ENCODE measurements at places on chromosomes 4 and X.

GRCh38 chr4:1021386-1022050 is 10.1 kb downstream of the FGFRL1 start:
- H3K4me3 ChIP-seq = no peak overlapping the region
- peaks cover 10% of the 10 kb centered on the region for H3K36me3 ChIP-seq
- H3K27me3 ChIP-seq = no peaks in the 10 kb centered on the region
- H3K4me1 ChIP-seq = peaks cover 39% of the 10 kb centered on the region

DNA sequence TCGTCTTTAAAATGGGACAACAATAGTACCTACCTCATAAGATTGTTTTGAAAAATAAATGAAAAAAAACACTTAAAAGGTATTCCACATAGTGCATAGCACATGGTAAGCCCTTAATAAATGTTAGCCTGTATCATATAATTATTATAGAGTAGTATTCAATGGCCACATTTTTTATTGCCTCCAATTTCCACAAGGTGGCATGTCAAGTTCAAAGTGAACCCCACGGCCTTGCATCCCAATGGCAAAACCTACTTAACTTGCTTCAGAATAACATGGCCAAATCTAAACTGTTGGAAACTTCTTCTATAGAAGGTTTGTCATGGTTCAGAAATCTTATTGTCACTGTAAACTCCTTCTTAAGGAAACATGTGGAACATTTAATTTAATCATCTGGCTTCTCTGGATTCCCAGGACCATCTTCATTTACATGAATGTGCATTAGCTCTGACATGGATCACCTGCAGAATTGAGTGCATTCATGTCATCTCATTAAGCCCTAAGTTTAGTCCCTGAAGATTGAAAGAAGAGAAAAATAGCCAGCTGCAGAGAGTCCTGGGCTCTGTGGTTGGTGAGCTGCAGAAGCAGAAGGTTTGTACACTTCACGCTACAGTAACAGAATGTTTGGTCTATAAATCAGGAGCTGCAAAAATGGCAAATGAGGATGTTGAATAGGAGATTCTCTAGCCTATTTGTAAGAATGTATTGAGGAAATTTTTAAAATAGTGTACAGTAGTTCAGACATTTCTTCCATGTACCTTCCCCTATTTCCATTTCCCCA is 61.0 kb downstream of the ANXA3 start:
- H3K27ac ChIP-seq = peak overlapping the region; percentile 74
- H3K4me1 ChIP-seq = peaks cover 60% of the 10 kb centered on the region
- H3K27me3 ChIP-seq = no peaks in the 10 kb centered on the region
- no peak overlapping the region for H3K4me3 ChIP-seq

GRCh38 chr4:95524184-95524583 is 24.6 kb downstream of the UNC5C start:
- no peaks in the 10 kb centered on the region for H3K4me1 ChIP-seq
- no peaks in the 10 kb centered on the region for H3K36me3 ChIP-seq
- H3K4me3 ChIP-seq = no peak overlapping the region
- ATAC-seq = no peak

- no peaks in the 10 kb centered on the region for H3K4me1 ChIP-seq
- no peaks in the 10 kb centered on the region for H3K36me3 ChIP-seq
- no peak for ATAC-seq
- H3K27ac ChIP-seq = no peak overlapping the region
- H3K27me3 ChIP-seq = no peaks in the 10 kb centered on the region
These were observed 34.1 kb upstream of the IL1RAPL1 start for GRCh38 chrX:28552882-28553829.

DNA sequence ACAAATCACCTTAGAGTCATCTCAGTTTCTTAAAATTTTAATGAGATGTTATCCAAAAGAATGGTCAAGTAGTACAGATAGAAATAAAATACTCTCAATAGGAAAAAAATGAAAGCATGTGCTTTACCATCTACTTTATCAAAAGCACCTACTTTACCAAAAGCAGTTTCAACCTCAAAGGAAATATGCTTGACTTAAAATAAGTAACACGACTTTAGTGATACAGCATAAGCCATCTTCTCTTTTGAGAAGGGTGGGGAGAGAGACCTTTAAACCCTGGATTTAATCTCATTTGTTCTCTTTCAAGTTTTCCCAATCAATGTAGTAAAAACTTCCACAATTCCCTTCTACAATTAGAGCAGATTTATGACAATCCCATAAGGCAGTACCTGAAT is 26.5 kb downstream of the OTUD4 start:
- H3K4me1 ChIP-seq = peaks cover 7% of the 10 kb centered on the region
- peaks cover 52% of the 10 kb centered on the region for H3K36me3 ChIP-seq
- H3K27ac ChIP-seq = peak overlapping the region; percentile 73
- no peak overlapping the region for H3K4me3 ChIP-seq

DNA sequence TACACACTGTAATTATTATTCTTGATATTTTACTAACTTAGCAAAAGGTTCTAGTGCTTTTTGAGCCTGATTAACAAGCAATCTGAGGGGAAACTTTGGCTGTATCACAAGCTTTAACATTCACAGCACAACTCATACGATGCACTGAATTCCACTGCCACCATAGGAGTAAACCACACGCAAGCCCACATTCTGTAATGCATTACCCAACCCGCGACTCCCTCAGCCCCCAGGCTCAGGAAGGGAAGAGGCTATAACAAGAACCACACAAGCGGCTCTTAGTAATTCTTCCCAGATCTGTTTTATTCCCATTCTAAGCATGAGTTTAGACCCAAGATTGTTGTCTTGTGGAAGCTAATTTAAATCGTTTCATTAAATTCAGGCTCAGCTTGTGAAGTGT is 138.5 kb upstream of the TBL1X start:
- H3K27me3 ChIP-seq = no peaks in the 10 kb centered on the region
- H3K4me1 ChIP-seq = no peaks in the 10 kb centered on the region
- H3K36me3 ChIP-seq = no peaks in the 10 kb centered on the region
- no peak overlapping the region for H3K4me3 ChIP-seq

GRCh38 chrX:21735768-21736127 is 22.2 kb downstream of the SMPX start:
- H3K4me3 ChIP-seq = no peak overlapping the region
- H3K27ac ChIP-seq = no peak overlapping the region
- no peaks in the 10 kb centered on the region for H3K4me1 ChIP-seq

GRCh38 chr4:118973295-118973694 is 84.6 kb downstream of the SYNPO2 start:
- no peak overlapping the region for H3K4me3 ChIP-seq
- H3K36me3 ChIP-seq = peaks cover 4% of the 10 kb centered on the region
- H3K27me3 ChIP-seq = no peaks in the 10 kb centered on the region
- H3K27ac ChIP-seq = no peak overlapping the region

DNA sequence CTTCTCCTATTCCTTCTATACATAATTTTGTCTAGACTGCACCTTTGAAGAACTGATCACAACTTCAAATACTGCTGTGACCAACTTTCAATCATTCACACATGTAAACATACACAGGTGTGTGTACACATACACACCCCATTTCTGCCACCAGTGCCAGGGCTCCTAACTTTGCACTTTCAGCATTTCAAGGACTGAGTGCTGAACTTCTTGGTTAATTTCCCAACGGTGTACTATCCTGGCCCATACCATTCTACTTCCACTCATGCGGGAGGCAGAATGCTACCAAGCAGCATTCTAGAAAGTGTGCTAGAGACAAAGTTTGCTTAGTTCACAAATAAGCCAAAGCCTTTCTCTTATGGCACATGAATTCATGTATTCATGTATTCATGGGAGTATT is 51.2 kb downstream of the RPGR start:
- peak overlapping the region; percentile 34 for H3K27ac ChIP-seq
- H3K4me3 ChIP-seq = no peak overlapping the region
- H3K27me3 ChIP-seq = no peaks in the 10 kb centered on the region
- no peaks in the 10 kb centered on the region for H3K36me3 ChIP-seq

- peaks cover 9% of the 10 kb centered on the region for H3K36me3 ChIP-seq
- H3K4me3 ChIP-seq = no peak overlapping the region
- no peak for ATAC-seq
- peaks cover 11% of the 10 kb centered on the region for H3K4me1 ChIP-seq
- H3K27me3 ChIP-seq = peaks cover 42% of the 10 kb centered on the region
These were observed 52.7 kb downstream of the HTT-AS start for GRCh38 chr4:3021627-3022026.

- H3K4me1 ChIP-seq = no peaks in the 10 kb centered on the region
- H3K4me3 ChIP-seq = no peak overlapping the region
- H3K27ac ChIP-seq = no peak overlapping the region
- no peaks in the 10 kb centered on the region for H3K27me3 ChIP-seq
- ATAC-seq = no peak
These were observed 176.5 kb upstream of the DKK2 start for GRCh38 chr4:107212565-107212964.

DNA sequence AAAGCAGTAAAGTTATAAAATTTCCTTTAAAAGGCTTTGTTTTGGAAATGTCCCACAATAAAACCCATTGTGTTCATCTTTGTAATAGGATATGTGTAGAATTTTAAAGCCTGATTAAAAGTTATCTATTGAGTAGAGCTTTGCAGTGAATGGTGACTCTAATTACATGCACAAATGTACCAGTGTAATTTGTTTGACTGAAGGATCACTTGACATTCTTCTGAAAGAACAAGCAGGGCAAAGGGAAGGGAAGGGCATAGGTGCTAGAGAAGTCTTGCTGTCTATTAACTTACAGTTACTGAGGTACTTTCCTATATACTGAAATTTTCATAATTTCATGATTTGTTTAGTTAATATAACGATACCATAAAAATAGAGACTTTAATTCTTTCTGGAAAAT is 70.8 kb downstream of the STIM2 start:
- H3K27ac ChIP-seq = peak overlapping the region; percentile 52
- no peak overlapping the region for H3K4me3 ChIP-seq
- H3K27me3 ChIP-seq = no peaks in the 10 kb centered on the region
- H3K4me1 ChIP-seq = peaks cover 35% of the 10 kb centered on the region
- no peak for ATAC-seq
- peaks cover 6% of the 10 kb centered on the region for H3K36me3 ChIP-seq

DNA sequence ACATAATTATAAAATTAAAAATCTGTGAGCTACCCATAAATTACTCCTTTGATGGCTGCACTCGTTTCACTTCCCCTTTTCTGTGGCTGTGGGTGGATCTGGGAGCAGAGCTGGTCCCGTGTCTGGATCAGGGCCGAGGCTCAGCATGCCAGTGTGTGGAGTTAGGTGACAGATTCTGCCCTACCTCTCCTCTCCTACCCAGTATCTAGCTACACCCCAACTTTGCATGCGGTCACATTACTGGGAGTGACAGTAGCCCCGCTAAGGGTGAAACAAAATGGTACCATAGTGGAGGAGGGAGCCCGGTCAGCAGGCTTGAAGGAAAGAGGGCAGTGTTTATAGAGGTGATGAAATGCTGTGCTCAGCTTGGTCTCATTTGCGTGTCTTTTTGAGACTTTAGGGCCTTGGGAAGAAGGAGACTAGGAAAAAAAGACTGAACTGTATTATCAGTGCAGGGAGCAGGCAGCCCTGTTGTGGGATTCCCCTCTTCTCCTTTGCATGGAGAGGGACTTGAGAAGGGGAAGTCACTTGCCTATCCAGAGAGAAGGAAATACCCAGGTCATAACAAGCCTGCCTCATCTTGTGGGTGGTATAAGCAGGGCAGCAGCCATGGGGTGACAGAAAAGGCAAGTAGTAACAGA is 48.4 kb downstream of the ARHGAP10 start:
- H3K36me3 ChIP-seq = no peaks in the 10 kb centered on the region
- peaks cover 12% of the 10 kb centered on the region for H3K4me1 ChIP-seq
- H3K27ac ChIP-seq = no peak overlapping the region

- H3K36me3 ChIP-seq = no peaks in the 10 kb centered on the region
- peaks cover 17% of the 10 kb centered on the region for H3K27me3 ChIP-seq
- no peak for ATAC-seq
- no peak overlapping the region for H3K27ac ChIP-seq
These were observed 23.2 kb upstream of the SORCS2 start for GRCh38 chr4:7169134-7169533.

GRCh38 chrX:5113128-5113527 is 1115.5 kb downstream of the NLGN4X start:
- H3K27me3 ChIP-seq = no peaks in the 10 kb centered on the region
- no peaks in the 10 kb centered on the region for H3K4me1 ChIP-seq
- no peak overlapping the region for H3K27ac ChIP-seq
- H3K36me3 ChIP-seq = no peaks in the 10 kb centered on the region
- no peak for ATAC-seq
- no peak overlapping the region for H3K4me3 ChIP-seq

GRCh38 chr4:41299486-41299885 is 42.8 kb downstream of the UCHL1 start:
- peaks cover 8% of the 10 kb centered on the region for H3K27me3 ChIP-seq
- H3K27ac ChIP-seq = no peak overlapping the region
- ATAC-seq = no peak
- no peaks in the 10 kb centered on the region for H3K36me3 ChIP-seq
- no peak overlapping the region for H3K4me3 ChIP-seq

DNA sequence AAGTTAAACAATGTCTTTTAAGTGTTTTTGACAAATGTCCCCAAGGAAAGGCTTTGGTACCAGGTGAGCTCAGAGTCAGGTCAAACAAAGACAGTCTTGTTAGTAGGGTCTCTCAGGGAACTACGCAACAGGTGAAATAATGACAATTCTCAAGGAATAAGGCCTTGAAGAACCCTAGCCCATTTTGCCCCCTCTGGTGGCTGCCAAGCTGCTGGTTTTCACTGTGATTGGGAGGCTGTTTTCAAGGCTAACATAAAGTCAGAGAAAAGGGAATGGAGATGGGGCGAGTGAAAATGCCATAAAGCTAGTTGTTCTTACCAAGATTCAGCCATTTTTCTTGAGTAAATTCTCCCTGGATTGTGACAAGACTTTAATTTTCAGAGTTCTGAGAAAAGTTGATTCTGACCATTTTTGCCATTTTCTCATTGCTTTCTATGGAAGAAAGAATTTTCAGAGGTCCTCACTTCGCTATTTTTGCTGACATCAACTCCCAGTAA is 58.7 kb downstream of the RWDD4 start:
- ATAC-seq = no peak
- H3K36me3 ChIP-seq = no peaks in the 10 kb centered on the region
- H3K27ac ChIP-seq = no peak overlapping the region
- no peaks in the 10 kb centered on the region for H3K27me3 ChIP-seq
- no peaks in the 10 kb centered on the region for H3K4me1 ChIP-seq

DNA sequence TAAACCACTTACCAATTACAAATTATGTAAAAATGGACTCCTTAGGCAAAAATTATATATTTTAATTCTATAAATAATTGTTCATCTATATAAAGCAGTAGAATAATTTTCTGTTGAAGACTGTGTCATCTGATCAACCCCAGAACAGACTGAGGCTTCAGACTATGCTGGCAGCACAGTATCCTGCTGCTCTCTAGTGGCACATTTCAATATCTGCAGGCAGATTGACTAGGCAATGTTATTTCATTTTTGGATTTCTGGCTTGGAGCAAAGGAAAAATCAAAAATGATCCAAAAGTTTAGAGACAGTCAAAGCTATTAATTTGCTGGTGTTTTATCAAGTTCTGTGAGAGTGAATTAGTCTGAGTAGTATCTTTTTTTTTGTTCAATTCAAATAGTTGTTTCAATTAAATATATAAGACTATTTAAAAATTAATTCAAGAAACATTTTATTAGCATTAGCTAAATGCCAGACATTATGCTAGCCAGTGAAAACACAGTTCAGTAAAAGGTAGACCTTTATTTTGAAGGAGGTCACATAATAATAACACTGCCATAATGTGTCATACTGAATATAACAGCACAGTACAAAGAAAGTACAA is 21.3 kb upstream of the SULT1E1 start:
- H3K36me3 ChIP-seq = no peaks in the 10 kb centered on the region
- no peaks in the 10 kb centered on the region for H3K27me3 ChIP-seq
- ATAC-seq = no peak
- no peak overlapping the region for H3K27ac ChIP-seq
- H3K4me1 ChIP-seq = no peaks in the 10 kb centered on the region
- no peak overlapping the region for H3K4me3 ChIP-seq

GRCh38 chr4:137597752-137598430 is 65.6 kb upstream of the PCDH18 start:
- no peaks in the 10 kb centered on the region for H3K36me3 ChIP-seq
- H3K27ac ChIP-seq = no peak overlapping the region
- ATAC-seq = no peak
- H3K4me3 ChIP-seq = no peak overlapping the region

All from stimulated activated memory B cell treated with anti-CD40 and anti-IgM and Interleukin-4, amounts not matched to agents 10 μg/mL and 1 μg/mL and 100 μg/mL, for 72 hours (primary cell).